ENCODE measurements at places on chromosomes 13 and 19.

GRCh38 chr19:50553134-50553703 lies 15.0 kb downstream of the LRRC4B start:
- H3K36me3 ChIP-seq: no peaks in the 10 kb centered on the region
- peaks cover 94% of the 10 kb centered on the region for H3K27me3 ChIP-seq
- DNase-seq: no peak
- H3K4me1 ChIP-seq: peaks cover 4% of the 10 kb centered on the region

- no peak for DNase-seq
- no peak overlapping the region for H3K27ac ChIP-seq
- H3K4me1 ChIP-seq: no peaks in the 10 kb centered on the region
Measured at GRCh38 chr13:19601749-19602725, 31.4 kb upstream of the MPHOSPH8 start.

DNA sequence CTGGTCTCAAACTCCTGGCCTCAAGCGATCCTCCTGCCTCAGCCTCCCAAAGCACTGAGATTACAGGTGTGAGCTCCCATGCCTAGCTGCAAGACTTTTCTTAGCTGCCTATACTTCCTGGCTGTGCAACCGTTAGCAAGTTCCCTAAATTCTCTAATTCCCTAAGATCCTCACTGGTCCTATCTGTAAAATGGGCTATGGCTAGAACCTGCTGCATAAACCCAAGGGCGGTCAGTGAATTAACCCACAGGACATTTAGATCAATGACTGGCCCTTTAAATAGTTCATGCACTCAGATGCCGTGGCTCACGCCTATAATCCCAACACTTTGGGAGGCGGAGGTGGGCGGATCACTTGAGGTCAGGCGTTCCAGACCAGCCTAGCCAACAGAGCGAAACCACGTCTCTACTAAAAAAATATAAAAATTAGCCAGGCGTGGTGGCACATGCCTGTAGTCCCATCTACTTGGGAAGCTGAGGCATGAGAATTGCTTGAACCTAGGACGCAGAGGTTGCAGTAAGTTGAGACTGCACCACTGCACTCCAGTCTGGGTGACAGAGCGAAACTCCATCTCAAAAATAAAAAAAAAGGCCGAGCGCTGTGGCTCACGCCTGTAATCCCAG lies 4.1 kb upstream of the C19orf53 start:
- no peaks in the 10 kb centered on the region for H3K27me3 ChIP-seq
- no peak overlapping the region for H3K4me3 ChIP-seq
- peaks cover 17% of the 10 kb centered on the region for H3K4me1 ChIP-seq
- no peak overlapping the region for H3K27ac ChIP-seq

- H3K4me3 ChIP-seq: no peak overlapping the region
- H3K36me3 ChIP-seq: peaks cover 68% of the 10 kb centered on the region
- no peak overlapping the region for H3K27ac ChIP-seq
- no peak for DNase-seq
- no peaks in the 10 kb centered on the region for H3K4me1 ChIP-seq
Measured at GRCh38 chr19:2120821-2121220, 24.1 kb downstream of the IZUMO4 start.

- H3K4me3 ChIP-seq: no peak overlapping the region
- no peak for DNase-seq
- no peaks in the 10 kb centered on the region for H3K27me3 ChIP-seq
Measured at GRCh38 chr13:46801858-46802257, 4.9 kb upstream of the ESD start.
